ENCODE measurements at places on chromosomes 5 and 9. TPM values are rescaled to one million over a fixed set of nuclear protein-coding genes. Genes with fewer than 3 reads are reported as not detected.

DNA sequence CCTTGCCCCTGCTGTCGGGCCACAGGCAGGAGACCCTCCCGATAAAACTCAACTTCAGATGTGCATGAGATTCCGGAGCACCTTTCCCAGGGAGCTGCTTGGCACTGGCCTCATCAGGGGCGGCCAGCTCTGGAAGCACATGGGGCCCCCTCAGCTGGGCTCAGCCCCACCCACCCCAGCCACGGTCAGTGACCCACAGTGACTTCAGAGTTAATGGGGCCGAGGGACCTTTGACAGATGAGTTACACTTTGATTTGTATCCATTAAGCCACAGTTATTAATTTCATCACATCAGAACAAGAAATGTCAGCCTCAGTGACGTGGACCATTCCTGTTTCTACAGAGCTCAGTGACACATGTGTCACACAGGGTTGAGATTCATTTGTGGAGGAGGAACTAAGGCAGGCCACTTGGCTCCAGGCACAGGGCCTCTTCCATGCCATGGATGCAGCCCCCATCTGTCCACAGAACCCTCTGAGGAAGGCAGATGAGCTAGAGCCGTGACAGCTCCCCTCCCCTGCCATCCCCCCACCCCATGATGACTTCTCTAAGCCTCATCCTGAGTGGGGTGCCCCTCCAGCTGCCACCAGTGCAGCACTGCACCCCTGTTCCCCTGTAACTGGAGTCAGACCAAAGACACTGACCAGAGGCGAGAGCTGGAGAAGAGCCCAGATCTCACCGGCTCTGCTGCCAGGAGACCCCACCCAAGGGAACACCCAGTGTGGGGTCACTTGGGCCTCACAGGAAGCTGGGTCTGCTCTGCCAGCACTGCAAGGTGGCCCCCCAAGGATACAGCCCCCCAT, 69.4 kb upstream of the ADAMTS2 start:
- DNase-seq: no peak

DNA sequence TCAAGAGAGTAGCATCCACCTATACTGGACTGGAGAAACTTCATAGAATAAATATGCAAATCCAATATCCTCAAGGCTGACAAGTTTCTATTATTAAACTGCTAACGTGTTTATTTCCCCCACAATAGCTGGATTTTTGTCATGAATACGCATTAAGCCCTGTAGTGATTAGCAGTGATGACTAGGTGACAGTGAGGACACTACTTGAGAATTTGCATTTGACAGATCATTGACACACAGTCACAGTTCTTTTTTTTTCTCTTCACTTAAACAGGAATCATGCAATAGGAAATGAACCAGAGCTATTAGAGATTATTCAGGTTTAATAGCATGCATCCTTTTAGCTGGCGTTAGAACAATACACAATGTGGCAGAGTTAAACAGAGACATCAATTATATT, 35.3 kb downstream of the MPDZ start:
- no peak for DNase-seq

GRCh38 chr9:18921366-18922075, 111.5 kb downstream of the SAXO1 start:
- DNase-seq: no peak

SPOUT1 gene
- total RNA-seq: 50.0 TPM

Data from lung (tissue), 17 donors.